ENCODE measurements at places on chromosomes 1 and 21.

DNA sequence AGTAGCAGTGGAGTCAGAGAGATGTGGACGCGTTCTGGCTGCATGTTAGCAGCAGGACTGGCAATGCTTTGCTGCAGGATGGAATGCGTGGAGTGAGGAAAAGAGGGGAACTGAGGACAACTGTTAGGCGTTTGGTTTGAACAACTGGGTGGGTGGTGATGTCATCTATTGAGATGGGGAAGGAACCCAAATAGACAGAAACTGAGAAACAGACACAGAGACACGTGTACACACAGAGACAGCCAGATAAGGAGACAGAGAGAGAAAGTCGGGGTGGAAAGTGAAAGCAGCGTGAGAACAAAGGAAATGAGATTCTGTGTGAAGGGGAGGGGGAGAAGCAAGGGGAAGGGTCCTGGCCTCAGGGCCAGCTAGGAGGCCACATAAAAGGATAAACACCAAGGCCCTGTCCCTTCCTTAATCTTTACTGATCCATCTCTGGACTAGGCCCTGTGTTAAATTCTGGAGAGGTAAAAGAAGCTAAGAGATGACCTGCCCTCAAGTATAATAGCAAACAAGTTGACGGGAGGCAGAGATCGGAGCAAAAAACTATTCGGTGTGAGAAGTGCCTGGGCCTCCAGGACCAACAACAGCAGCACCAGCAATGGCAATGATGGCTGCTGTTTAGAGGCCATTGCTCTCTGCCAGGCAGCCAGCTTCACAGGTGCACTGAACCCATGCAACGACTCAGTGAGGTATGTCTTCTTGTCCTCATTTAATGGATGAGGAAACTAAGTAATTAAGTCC lies 31.6 kb downstream of the VWA5B1 start:
- DNase-seq: no peak

- DNase-seq: no peak
These were observed 28.1 kb downstream of the SERINC2 start for GRCh38 chr1:31441073-31441472.

- DNase-seq: no peak
These were observed 64.4 kb downstream of the TRABD2B start for GRCh38 chr1:47932743-47933142.

DNA sequence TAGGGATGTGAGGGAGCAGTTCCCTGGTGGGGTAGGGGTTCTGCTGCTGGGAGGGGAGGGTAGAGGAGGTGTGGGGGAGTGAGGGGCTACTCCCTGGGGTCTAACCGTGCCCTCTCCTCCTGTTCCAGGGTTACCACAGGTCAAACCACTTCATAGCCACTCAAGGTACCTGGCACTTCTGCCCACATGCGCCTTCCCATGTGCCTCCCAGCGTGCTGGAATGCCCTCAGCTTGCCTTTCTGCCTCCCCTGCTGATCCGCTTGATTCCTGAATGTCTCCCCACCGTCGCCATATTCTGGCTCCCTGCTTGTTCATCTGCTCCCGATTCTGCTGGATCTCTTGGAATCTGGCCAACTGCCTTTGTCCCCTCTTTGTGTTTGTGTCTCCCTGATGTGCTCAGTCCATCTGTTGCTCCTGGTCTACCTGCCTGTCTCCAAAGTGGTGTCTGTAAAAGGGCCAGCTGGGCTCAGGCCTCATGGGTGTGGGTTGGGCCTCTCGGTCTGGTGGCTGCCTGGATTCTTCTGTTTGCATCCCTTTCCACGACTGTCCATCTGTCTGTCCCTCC lies 74.4 kb downstream of the PTPRU start:
- DNase-seq: no peak
